CD4-positive, alpha-beta T cell treated with Interleukin-12 subunit alpha and Interleukin-12 subunit beta, for 1 hour (primary cell): ENCODE measurements at places on chromosomes 5 and 9.

- no peak for DNase-seq
These were observed 294.5 kb upstream of the TAS2R1 start for GRCh38 chr5:9924614-9925013.

DNA sequence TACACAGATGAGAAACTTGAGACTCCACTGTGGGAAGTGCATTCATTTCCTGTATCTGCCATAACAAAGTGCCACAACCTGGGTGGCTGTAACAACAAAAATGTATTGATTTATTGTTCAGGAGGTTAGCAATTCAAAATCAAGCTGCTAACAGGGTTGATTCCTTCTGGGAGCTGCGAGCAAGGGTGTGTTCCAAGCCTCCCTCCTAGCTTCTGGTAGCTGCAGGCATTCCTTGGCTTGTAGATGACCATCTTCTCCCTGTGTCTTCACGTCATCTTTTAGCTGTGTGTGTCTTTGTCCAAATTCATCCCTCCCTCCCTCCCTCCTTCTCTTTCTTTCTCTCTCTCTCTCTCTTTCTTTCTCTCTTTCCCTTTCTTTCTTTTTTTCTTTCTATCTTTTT lies 258.1 kb downstream of the MSX2 start:
- no peak for DNase-seq

- DNase-seq = no peak
These were observed 83.4 kb downstream of the LPAR1 start for GRCh38 chr9:110954822-110955291.

- DNase-seq = no peak
These were observed 37.6 kb upstream of the TARS1 start for GRCh38 chr5:33403187-33403586.

GRCh38 chr5:72478276-72478675 lies 28.9 kb downstream of the ZNF366 start:
- DNase-seq = no peak

DNA sequence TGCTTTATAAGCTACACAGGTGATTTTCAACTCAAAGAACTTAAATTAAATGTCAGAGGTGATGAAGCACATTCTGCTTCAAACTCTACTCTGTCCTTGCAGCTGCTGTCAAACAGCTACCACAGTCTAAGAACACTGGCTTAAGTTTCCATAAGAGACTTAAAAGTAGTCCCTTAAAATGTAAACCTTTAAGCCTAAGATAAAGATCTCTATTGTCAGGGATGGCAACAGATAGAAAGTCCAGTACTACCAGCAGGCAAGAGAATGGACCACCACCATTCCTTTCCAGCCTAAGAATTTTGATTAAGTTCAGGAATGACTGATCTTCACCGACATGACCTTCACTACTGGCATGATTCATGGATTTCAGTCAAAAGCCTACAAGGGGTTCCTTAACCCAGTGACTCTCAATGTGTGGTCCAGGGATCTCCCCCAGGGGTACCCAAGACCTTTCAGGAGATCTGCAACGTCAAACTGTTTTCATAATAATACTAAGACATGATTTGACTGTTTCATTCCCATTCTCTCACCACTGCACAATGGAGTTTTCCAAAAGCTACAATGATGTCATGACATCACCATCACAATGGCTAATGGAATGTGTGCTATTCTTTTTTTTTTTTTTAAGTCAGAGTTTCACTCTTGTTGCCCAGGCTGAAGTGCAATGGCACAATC lies 41.1 kb upstream of the PLPP6 start:
- no peak for DNase-seq

DNA sequence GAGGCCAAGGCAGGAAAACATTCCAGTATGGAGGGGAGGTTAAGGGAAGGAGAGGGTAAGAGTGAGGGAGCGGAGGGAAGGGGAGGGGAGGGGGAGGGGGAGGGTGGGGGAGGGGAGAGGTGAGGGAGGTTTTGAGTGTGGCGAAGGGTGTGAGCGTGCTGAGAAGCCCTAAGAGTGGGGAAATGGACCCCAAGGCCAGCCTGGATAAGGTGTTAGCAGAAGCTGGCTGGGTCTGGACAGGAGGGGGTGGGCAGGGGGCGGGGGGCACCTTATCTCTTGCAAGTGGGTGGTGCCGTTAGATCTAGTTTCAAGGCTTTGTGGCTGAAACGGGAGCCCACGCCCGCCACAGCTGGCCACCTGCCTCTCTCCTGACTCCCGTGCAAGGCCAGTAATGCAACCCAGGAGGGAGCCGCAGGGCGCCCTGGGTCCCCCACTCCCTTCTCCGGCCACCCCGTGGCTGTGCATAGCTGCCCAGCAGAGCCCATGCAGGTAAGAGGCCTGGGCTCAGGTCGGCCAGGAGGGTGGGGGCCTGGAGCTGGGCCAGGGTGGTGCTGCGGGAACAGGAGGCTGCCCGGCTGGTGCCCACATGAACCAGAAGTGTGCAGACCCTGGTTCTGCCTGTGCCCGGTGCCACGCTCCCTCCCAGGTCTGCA lies 677 bp downstream of the RNF224 start:
- no peak for DNase-seq

GRCh38 chr5:159208514-159209437 lies 577 bp downstream of the RNF145 start:
- DNase-seq = peak; percentile 19

DNA sequence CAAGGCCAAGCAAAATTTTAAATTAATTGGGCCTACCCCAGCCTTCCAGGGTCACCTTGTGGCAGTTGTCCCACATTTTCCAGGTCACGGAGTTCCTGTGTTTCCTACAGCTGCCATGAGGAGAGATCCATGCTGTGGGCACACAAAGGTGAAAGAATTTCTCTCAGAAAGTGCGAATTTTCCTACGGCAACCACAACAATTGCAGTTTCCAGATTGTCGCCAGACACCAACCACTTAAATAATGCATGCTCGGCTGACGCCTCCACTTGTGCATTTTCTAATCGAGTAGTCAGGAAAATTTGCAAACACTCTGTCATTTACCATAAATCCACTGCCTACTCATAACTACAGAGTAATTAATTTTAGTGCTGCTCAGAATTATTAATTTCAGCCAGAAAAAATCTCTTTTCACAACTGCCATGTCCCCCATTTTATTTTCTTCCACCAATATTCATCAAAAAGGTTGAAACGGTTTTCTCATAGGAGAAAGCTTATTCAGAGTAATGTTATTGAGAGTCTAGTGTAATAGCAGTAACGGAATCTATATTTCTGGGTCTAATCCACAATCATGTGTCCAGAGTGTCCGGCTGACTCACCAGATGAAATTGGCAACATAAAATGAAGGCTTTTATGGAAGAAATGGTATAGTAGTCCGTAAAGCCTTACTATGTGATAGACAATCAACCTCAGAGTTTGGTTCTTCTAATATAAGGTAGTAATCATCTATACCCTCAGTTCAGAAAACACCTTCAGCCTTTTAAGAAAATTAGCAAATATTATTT lies 389.8 kb downstream of the NR2F1-AS1 start:
- DNase-seq = no peak
